Stimulated activated CD8-positive, alpha-beta memory T cell treated with anti-CD3 and anti-CD28 coated beads, Interleukin-7, amount 100 ng/mL, for 1 hour (primary cell): ENCODE measurements at places on chromosomes 4 and X.

- DNase-seq, result no peak
Observed at GRCh38 chr4:137387924-137388323, 144.4 kb downstream of the PCDH18 start.

DNA sequence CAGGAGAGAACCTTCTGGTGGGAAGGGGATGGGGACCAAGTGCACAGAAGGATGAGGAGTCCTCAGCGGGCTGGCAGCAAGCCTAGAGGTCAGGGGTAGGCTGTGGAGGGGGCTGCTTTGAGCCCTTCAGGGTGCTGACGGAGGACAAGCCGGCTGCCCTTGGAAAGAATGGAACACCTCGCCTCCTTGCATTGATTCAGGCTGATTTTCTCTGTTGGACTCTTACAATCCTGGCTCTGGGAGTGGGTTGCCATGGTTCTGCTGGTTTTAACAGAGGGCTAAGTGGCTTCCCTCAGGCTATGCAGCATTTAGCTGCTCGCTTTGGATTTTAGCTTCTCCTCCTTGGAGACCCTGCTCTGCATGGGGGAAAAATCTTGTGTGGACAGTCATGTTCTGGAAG, 49.4 kb upstream of the CHRNA9 start:
- no peak for DNase-seq

DNA sequence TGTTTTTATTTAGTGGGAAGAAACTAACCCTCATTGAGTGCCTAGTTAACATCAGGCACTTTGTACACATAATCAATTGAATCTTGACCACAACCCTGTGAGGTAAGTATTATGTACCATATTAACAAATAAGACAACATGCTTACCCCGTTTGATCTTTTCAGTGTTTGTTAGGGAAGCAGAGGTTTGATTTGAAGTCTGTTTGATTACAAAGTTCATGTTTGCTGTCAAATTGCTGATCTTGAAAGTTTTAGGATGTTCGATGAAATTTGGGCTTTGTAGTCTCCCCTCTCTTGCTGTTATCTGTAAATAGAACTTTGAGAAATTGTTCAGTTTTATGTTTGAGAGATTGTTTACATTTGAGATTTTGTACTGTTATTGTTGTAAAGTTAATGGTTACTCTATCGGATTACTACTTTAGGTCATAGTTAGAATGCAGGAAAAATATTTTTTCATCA, 13.4 kb upstream of the ADH4 start:
- DNase-seq, result no peak

DNA sequence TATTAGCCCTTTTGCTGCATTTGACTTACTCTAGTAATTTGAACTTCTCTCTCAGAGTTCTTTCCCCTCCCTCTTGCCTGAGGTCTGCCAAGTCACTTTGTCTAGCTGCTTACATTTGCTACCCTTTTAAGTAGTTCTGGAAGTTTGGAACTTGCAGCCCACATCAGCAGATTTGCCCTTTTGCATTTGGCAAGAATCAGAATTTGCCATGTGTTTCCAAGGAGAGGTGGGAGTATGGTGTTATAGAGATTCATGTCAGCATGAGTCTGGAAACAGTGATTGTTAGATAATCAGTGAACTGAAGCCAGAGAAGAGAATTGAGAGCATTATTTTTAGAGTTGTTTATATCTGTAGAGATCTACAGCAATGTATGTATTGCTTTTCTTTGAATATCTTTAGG, 52.1 kb downstream of the KLHL34 start:
- DNase-seq, result no peak

DNA sequence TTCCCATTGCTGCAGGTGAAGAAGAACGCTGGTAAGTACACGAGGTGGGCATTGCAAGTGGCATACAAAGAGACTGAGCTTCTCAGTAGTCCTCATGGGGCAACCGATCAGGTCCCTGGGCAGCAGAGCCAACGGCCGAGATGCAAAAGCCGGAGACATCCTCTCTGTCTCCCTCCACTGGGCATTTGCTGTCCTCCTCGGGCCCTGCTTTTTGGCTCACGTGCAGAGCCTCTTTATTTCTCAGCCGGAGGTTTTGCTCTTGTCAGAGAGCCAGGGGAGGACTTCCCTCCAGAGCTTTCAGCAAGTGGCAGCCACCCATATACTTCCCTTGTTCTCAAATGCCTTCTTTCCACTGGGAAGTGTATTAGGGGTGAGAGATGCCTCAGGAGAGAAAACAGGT, 18.0 kb downstream of the STARD8 start:
- DNase-seq, result no peak

DNA sequence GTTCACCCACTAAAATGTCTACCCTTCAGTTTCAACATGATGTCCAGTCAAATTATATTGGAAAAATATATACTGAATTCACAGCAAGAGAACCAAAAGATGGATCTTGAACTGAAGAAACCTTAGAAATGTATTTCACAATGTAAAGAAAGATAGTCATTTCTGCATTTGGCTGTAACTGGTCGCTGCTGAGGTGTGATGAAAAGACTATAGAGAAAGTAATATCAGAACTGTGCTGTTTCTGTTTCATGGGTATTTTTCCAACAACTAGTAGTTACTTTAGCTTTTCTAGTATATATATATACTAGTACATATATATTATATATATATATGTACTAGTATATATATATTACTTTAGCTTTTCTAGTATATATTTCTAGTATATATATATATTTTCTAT, 91.3 kb downstream of the GPM6A start:
- no peak for DNase-seq

DNA sequence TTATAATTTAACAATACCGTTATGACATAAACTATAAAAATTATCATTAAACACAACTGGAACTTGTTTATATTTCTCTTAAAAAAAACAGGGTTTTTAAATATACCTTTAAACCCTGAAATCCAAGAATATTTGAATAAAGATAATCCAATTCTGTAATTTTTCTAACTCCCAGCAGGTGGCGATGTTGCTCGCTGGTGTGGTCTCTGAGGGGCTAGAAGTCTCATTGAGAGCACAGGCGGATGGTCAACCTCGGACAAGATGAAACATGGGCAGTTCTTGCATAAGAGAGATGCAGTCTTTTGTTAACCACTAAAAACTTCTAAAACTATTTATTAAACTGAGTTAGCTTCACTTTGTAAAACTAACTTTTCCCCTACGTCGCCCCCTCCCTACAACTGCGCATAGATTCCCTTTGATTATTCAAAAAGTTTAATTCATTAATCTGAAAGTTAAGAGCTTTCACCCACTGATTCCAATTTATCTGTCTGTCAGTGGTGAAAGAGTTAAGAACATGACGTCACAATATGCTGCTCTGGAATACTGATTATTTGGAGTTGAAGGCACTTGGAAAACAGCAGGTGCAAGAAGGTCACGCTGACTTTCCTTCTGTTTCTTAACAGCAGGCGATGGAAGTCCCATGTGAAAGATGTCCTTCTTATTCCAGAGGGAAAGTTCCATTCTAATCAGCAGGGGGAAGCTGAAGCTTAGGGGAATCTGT, 29.5 kb downstream of the DMP1 start:
- DNase-seq, result peak; percentile 2

- no peak for DNase-seq
Observed at GRCh38 chr4:108834166-108834834, 71.4 kb upstream of the ETNPPL start.

GRCh38 chr4:28287831-28288233, 1427.2 kb downstream of the STIM2 start:
- DNase-seq, result no peak

GRCh38 chr4:17619416-17620105, 5.1 kb downstream of the MED28 start:
- no peak for DNase-seq

GRCh38 chrX:68843992-68844391, 15.2 kb downstream of the EFNB1 start:
- no peak for DNase-seq

DNA sequence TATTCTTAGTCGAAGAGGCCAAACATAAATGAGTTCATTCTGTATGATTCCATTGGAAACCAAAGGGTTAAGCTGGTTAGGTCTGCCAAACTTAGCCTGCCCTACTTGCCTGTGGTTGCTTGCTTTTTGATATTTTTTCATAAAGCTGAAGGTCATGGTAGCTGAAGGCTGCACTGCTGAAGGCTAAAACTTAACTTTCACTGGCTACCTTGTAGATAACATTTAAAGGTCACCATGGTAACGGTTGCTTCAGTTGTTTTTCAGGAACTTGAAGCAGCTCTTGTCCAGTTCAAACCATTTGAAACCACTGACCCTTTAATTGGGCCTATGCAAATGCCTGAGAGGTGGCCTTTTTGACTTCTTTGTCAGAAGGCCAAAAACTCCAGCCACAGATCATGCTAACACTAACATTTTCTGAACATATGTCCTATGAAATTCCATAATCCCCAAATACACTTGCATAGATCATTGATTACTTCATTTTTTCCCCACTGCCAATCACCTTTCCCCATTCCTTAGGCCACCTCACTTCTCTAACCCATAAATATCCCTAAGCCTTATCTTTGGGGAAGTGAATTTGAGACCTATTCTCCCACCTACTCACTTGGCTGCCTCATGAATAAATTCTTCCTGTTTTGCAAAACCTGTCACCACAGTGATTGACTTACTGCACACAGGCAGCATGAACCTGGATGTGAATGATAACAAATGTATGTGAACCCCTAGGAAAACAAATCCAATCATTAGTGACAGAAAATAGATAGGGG, 10.7 kb upstream of the SMIM10L2A start:
- DNase-seq, result no peak

GRCh38 chr4:174317531-174317930, 33.8 kb downstream of the CEP44 start:
- no peak for DNase-seq

- DNase-seq, result no peak
Observed at GRCh38 chr4:89800527-89801103, 36.3 kb downstream of the SNCA start.

DNA sequence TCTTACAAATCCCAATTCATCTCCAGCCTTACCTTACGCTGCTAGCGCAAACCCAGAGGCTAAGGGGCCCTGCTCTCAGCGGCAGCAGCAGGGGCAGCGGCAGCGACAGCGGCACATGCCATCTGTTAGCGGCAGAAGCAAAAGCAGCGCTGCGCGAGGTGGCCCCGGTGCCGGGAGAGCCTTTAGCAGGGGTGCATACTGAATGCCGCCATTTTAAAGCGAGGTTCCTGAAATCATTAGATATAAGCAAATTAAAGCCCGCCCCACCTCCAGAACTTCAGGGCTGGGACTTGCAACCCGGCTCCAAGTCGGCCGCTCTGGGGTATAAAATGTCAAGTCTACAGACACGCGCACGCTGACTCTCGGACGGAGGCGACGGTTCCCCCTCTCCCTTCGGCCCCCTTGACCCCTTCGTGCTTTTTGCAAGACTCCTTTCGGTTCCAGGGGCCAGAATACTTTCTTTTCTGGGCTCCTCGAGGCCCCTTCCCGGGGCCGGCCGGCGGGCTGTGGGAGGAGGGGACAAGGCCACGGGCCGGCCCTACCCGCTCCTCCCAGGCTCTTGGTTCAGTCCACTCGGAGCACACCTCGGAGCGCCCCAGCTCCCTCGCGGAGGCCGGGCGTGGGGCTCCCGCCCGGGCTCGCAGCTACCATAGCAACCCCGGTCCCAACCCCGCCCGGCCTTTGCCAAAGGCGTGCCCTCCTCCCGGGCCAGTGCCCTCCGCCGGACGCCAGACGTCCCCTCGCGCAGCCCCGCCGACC, at the start of gene MBNL3:
Gene MBNL3, minus strand, starts transcription at position 220 of the 759 bp plus-strand sequence. CDS start 49,427 bp downstream, outside the sequence.
- peak; percentile 45 for DNase-seq

GRCh38 chr4:152961014-152961772, 25.1 kb downstream of the FHDC1 start:
- no peak for DNase-seq

DNA sequence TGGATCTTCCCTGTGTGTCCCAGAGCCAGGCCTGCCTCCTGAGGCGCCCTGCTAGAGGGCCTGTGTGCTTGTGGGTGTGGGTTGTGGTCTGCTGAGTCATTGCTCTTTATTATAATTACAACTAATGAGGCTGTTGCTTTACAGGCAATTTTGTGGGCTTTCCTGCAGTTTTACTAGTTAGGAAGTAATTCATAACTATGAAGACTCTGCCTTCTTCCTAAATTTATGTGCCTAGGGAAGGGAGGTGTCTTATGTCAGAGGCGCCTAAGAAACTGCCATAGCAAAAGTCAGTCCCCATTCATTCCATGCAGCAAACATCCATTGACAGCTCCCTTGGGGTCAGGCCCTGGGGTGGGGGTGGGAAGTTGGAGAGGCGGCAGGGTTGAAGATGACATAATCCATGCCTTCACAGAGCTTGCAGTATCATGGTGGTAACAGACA, 359.2 kb downstream of the IDS start:
- no peak for DNase-seq

DNA sequence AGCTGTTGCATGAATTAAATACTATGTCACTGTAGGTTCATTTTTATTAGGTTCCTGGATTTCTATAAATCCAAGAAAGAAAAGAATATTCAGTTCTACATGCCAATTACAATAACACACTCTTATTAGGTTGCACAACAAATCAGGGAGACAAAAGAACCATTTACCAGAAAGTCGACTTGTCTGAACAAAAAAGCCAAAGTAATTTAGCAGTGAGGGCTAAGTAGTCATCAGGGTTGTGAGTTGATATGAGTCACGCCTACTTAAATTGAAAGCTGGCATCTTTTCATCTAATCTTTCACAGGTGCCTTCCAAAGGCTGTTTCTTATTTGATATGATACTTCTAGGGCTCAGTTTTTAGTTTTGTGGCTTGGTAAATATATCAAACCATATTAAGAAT, 25.4 kb upstream of the GNRHR start:
- DNase-seq, result no peak

GRCh38 chr4:184885602-184886001, 59.8 kb upstream of the ACSL1 start:
- no peak for DNase-seq

DNA sequence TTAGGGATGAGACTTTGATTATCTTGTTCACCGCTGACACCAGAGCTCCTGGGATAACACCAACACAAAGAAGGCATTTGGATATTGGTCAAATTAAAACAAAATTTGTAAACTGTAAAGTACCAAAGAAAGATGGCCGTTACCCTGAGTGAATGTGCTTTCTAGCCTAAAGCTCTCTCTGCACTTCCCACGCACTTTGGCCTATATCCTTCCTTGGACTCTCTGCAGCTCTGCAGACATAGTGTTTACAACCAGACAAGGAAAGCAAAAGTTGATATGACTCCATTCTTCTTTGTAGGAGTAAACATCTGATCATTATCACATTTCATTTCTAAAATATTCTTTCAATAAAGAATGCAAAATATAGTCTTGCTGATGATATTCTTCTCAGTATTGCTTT, 44.8 kb upstream of the PITX2 start:
- no peak for DNase-seq

DNA sequence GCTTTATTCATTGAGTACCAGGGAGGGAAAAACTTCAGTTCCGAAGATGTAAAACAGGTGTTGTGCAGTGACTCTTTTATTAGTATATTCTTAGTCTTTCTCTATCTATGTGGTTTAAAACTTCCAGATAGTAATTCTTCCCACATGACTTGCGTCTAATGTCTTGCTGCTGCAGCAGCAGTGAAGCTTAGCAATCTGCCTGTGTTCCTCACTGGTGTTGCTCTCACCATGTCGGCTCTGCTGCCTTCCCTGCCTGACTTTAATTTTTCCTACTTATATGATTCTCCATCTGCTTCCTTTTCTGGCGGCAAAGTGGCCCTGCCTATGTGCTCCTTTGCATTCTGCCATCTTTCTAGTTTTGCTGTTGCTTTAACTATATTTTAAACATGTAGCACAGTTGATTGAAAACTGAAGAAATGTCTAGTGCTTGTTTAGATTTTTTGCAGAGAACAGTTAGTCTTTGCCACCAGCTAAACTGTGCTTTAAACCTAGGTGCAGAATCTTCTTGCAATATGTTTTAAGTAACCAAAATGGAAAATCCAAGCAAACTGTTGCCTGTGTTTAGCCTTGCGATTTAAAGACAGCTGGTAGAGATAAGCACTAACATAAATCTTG, 1934.2 kb upstream of the IGFBP7 start:
- no peak for DNase-seq

- no peak for DNase-seq
Observed at GRCh38 chr4:143626134-143626911, 74.2 kb downstream of the FREM3 start.
